ENCODE measurements at places on chromosomes 12 and 14.

GRCh38 chr14:91372671-91373495 lies 44.7 kb downstream of the CCDC88C start:
- DNase-seq, result no peak

GRCh38 chr14:65346895-65347294 lies 65.6 kb upstream of the FUT8 start:
- DNase-seq, result no peak

GRCh38 chr12:106954462-106955376 lies 988 bp upstream of the TMEM263 start:
- DNase-seq, result no peak

DNA sequence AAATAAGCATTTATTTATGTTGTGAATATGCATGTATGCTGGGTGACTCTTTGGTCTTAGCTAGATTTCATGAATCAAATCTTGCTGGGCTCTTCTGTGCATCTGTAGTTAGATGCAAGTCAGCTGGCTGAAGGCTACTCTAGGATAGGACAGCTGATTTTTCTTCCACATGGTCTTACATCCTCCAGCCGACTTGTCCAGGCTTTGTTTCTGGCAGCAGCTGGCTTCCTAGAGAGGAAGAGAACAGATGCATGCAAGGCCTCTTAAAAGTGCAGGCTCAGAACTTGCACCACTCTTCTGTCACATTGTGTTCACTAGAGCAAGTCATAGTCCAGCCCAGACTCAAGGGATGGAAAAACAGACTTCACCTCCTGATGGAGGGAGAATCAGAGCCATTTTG lies 435.4 kb upstream of the STXBP6 start:
- no peak for DNase-seq

GRCh38 chr14:25570483-25570882 lies 520.5 kb upstream of the STXBP6 start:
- DNase-seq, result no peak

DNA sequence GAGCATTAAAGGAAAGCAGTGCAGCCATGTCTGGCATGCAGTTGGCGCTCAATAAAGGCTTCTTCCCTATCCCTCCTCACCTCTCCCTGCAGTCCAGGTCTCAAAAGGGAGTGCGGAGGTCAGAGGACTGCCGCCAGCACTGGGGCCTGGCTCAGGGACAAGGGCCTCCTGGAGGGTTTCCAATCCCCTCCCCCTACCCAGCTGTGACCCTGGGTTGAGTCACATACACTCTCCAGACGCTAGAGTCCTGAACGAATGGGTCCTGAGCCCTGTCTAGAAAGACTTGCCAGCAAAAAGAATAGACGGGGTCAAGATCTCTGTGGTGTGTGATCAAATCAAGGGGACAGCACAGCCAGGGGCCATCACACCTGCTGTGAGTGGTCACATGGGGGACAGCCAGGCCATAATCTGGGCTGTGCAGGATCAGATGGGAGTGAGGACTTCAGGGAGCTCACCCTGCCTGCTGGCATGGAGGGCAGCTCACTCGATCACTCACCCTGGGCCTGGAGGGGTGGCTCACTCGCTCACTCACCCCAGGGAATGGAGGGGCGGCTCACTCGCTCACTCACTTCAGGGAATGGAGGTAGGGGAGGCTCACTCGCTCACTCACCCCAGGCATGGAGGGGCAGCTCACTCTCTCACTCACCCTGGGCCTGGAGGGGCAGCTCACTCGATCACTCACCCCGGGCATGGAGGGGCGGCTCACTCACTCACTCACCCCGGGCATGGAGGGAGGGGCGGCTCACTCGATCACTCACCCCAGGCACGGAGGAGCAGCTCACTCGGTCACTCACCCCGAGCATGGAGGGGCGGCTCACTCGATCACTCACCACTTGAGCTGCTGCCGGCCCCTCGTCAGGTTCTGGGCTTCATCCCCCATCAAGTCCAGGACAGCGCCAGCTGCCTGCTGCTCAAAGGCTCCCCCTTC lies 12.8 kb downstream of the CFAP73 start:
- no peak for DNase-seq

GRCh38 chr12:27549236-27549800 lies 25.3 kb downstream of the PPFIBP1 start:
- DNase-seq, result no peak

DNA sequence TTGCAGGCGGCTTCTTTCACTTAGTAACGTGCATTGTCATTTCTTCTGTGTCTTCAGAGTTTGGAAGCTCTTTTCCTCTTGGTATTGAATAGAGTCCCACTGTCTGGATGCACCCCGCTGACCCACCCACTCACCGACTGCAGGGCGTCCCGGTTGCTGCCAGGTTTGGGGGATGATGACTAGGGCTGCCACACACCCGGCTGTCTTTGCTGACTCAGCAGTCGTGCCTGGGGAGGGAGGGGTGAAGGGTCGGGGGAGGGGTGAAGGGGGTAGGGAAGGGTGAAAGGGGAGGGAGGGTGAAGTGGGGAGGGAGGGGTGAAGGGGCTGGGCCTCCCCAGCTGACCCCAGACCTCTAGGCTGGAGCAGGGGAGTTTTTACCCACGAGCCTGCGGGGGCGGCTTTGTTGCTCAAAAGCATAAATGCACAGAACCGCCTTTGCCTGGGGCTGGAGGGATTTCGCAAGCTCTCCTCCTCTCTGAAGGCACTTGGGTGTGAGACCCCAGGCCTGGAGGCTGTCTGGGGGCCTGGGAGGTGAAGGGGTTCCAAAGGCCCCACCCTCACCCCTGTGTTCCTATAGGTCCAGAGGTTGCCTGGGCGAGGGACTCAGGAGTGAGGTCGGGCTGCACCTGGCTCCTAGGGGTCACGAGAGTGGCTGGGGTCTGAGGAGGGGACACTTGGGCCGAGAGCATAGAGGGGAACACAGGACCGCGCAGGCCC lies 31.3 kb upstream of the ULK1 start:
- no peak for DNase-seq

DNA sequence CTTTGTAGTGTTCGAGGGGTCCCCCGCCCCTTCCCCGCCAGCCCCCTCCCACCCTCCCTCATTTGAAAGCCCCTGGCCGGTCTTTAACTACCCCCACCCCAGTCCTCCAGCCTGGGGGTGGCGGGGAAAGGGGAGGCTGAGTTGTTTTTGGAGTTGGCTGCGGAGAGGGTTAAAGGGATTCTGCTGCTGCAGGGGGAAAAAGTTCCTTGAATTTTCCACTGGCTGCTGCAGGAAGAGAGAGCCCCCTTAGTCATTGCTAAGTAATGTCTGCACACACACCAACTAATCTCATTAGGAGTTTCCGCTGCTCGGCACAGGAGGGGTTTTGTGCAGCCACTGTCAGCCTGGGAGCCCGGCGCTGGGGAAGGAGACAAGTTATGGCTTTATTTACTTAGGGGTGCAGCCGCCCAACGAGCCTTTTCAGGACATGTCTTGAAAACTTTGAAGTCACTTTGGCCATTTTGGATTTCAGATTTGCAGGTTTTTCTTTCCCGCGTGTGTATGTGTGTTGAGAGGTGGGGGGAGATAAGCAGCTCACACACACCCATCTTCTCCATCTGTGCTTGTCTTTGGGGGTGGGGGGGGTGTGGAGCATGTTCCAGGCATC lies 1.8 kb downstream of the ELK3 start:
- no peak for DNase-seq

- DNase-seq, result no peak
Measured at GRCh38 chr14:67426161-67426560, 14.2 kb upstream of the PLEK2 start.

- DNase-seq, result no peak
Measured at GRCh38 chr14:23513818-23514643, 37.5 kb downstream of the ZFHX2 start.

DNA sequence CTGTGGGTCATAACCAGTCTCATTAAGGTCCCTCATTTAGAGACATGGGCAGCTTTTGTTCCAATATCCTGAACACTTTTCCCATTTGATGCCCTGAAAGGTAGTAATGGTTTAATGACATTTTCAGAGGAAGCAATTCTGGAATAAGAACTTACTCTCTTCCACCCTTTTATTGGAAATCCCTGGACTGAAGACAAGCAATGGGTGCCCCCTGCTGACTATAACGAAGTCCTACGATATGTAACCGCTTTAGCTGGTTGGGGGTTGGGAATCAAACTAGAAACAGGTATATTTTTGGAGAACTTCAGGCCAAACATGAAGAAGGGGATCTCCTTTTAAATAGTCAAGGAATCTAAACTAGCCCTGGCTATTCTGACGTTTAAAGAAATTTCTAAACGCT lies 20.5 kb downstream of the SARNP start:
- DNase-seq, result no peak

- DNase-seq, result no peak
Measured at GRCh38 chr14:90756755-90757345, 59.4 kb downstream of the TTC7B start.

DNA sequence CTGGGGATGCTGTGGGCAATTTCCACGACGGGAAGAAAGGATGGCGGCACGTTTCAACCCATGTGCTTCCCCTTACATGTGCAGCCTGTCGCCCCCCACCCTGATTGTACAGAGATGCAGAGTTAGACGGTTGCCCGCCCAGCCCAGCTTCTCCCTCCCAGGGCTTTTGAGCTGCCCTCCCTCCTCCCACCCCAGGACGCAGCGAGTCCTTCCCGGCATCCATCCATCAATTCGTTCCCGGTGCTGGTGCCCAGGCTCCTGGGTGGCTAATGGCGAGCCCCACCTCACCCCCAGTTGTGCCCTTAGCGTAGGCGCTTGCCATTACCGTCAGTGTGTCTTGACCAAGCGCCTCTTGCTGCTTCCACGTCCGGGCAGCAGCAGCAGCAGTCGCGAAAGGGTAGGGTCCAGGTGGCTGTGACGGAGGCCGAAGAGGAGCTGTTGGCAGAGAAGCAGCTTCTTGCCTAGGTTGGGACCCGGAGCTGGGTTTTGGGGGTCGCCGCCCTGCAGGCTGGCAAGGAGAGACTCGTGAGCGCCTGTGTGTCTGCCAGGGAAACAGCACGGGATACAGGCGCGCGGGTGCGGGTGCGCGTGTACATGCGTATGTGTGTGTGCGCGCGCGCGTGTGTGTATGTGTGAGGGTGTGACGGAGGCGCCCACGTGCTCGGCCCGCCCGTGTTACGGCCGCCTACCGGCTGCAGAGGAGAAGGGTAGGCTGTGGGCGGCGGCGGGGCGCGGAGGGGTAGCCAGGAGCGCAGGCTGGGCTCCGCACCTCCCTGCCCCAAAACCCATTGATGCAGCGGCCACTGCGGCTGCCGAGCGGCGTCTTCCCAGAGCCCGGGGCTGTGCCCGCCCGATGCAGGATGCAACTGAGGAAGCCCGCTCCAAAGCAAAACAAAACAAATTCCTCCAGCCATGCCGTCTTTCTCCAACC lies at the start of gene SLC6A15:
Gene SLC6A15, minus strand, starts transcription at position 602 of the 931 bp plus-strand sequence. CDS start 20,679 bp downstream, outside the sequence.
- no peak for DNase-seq

GRCh38 chr14:30673071-30673470 lies 51.0 kb downstream of the SCFD1 start:
- no peak for DNase-seq

- no peak for DNase-seq
Measured at GRCh38 chr14:56570295-56570694, 9.3 kb upstream of the TMEM260 start.

DNA sequence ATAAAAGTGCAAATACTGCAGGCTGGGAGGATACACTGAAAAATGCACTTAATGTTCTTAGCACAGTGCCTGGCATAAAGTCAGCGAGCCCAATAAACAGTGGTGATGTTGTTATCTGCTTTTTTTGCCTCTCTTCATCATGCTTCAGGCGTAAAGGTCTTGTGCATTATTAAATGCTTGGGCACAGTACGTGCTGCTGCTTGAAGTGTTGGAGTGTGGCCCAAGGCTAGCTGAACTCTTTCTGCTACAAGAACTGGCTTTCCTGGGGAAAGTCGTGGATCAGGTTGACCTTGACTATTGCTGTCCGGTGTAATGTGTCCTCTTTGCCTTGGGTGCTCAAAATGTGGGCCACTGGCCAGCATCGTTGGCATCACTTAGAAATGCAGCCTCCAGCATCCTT lies 43.0 kb downstream of the SMOC1 start:
- DNase-seq, result no peak

All from keratinocyte (primary cell).